SK-N-DZ (cell line): ENCODE measurements at places on chromosomes 6 and 20.

DNA sequence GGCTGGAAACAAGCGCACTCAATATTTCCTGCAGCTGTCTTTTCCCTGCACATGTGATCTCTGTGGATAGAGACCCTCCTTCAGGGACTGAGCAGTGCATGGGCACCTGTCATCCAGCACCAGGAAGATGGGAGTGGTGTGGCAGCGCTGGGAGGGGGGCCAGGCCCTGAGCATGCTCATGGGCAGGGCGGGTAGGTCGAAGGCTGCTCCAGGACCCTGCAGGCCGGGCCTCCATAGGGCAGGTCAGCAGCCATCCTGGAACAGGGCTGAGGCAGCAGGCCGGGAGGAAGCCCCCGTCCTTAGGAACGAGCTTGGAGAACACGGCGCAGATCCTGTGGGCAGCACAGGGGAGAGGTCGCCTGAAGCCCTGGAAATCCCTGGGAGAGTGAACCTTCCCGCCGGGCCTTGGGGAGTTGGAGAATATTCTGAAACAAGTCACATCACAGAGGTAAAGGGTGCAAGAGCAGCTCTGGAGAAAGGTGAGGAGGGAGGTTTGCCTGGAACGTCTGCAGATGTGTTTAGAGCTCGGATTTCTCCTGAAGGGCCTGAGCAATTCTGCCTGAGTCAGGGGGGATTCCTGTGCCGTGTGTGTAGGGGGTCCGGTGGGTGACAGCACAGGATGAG, 133.2 kb downstream of the SMOC2 start:
- no peak for DNase-seq

- DNase-seq, result no peak
Measured at GRCh38 chr6:155498370-155498769, 42.7 kb upstream of the NOX3 start.

GRCh38 chr6:32642720-32643106, 5.5 kb downstream of the HLA-DQA1 start:
- DNase-seq, result no peak

DNA sequence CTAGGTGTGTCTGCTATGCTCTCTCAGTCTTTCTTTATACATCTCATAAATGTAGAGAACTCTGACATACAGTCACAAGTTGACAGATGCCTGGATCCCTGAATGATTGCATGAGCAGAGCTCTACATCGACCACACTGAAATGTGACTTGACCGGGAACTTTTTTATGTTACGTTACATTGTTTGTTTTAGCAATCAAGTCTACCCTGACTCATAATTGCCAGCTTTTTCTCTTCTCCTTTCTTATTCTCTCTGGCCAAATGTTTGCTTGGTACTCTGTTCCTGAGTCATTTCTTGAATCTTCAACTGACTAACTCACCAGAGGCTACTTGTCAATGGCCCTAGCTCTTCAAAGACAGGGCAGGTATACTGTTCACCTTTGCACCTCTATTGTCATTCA, 213.6 kb upstream of the DTNBP1 start:
- DNase-seq, result no peak

DNA sequence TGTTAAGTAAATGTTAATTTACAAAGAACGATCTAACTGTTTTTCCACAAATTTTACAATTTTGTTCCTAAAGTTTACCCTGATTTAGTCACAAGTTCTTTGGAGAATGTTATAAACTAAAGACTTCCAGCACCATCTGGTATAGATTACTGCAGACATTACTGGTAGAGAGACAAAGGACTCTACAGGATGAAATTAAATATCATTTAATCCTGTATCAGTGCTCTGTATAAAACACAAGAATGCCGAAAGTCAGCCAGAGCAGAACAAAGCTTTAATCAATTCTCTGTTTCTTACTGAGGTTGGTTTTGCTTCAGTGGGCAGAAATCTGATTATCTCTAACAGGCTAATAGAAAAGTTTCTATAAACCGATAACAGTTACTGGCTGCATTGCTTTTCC, 763.6 kb downstream of the TENT5A start:
- no peak for DNase-seq

DNA sequence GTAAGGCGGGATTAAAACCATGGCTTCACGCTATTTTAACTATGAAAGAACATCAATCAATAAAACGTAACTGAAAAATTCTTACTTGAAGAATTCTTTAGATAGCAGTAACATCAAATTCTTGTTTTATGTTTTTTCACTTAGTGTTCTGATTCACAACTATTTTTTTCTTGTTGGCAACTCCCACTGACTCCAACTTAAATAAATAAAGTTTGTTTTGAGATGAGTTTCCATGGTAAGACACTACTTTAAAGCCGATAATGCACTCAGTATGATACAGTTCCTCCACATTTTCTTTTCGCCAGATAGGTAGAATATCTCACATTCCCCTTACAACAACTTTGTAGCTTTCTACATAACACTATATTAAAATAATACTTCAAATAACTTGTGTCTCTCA, 33.1 kb upstream of the CNKSR3 start:
- DNase-seq, result no peak

DNA sequence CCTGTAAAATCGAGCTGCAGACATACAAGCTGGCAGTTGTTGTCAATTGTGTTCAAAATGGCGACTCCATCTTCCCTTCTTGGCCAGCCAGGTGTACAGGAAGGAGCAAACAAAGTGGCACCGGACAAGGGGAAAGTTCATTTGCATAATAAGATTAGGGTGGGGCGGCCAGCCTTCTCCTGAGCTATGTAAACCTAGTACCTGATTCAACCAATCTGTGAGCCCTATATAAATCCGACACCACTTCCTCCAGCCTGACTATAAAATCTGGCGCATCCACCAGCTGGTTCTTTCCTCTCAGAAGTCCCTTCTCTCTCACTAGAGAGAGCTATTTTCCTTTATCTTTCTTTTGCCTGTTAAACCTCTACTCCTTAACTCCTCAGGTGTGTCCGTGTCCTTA, 8.1 kb upstream of the HBS1L start:
- peak; percentile 33 for DNase-seq

DNA sequence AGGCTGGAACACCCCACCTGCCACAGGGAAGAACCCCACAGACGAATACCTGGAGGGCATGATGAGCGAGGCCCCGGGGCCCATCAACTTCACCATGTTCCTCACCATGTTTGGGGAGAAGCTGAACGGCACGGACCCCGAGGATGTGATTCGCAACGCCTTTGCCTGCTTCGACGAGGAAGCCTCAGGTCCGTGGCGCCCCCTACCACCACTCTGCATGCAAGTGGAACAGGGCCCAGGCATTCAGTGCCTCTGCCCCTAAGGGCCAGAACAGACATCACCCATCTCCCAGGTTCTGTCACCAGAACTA, 6.6 kb downstream of the MYL9 start:
- DNase-seq, result peak; percentile 76

DNA sequence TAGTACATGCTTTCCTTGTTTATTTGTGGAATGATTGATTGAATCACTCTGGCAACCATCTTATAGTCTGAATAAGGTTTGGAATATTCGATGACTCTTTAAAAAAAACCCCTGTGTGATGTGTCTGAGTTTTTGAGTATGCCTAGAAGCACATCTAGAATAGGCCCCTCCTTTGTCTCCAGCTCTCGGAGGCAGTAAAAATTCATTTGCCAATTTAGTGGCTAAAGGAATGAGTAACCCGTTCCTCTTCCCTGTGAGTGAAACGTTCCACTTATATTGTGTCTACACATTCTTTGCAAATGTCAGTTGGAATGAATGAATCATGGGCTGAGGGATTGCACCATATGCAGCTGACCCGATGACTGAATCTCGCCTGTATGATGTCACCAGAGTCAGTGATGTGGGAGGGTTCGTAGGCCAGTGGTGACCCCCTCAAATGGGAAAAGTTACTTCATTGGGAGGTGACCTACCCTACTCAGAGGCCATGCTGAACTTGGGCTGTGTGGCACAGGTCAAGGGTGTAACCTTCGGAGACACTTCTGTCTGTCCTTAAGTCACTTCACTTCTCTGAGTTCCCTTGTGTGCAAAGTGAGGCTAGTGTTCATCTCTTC, 21.6 kb downstream of the MOCS3 start:
- DNase-seq, result no peak

DNA sequence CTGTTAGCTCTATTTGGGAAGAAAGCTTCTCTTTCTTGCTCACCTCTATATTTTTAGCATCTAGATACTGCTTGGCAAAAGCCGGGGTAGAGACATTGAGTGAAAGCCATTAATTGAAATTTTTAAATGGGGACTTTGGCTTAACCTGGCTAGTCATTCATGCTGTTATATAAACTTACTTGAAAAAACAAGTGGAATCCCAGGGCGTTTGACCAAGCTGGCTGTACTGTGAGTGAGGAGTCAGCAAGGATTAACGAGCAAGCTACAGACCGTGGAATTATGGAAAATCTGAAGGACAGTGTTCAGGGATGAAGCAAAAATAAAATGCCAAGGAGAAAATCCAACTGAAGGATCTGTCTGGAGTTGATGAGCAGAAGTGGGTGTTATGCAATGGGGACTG, 232.0 kb downstream of the GRM1 start:
- DNase-seq, result no peak
